ENCODE measurements at places on chromosomes 6 and 20.

- DNase-seq, result peak; percentile 91
Measured at GRCh38 chr6:116087437-116088027, 13.1 kb upstream of the NT5DC1 start.

GRCh38 chr6:43609402-43609801 is 19.7 kb downstream of the GTPBP2 start:
- no peak for DNase-seq

- peak; percentile 86 for DNase-seq
Measured at GRCh38 chr20:31835977-31836852, 9.2 kb downstream of the FOXS1 start.

DNA sequence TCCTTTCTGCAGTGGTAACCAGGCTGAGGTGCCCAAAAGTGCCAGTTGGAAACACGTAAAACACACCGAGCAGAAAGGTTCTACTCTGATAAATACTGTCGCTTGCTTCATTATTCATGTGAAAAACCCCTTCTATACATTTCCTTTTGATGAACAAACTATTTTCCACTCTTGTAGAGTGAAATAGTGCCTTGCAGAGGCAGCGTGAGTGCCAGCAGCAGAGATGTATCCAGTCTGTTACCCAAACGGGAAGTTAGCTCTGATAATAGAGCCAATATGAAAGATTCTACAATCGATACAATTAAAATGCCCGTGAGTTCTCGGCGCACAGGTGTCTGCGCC is 1.5 kb downstream of the ZBTB46 start:
- DNase-seq, result no peak

DNA sequence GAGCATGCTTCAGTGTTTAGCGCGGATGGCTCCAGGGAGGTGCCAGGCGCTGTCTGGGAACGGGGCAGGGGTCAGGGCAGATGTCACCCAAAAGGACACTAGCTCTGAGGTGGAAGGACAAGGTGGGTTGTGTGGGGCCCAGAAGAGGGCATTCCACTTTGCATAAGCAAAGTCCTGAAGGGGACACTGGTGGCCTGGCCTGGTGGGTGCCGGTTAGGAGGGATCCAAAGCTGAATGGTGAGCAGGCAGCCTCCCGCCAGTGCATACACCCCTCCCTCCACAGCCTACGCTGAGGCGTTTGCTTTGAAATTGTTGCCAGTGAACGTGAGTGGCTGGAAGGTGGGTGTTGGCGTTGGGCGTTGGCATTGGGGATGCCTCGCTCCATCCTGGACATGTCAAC is 192.1 kb downstream of the BMP7 start:
- DNase-seq, result no peak

DNA sequence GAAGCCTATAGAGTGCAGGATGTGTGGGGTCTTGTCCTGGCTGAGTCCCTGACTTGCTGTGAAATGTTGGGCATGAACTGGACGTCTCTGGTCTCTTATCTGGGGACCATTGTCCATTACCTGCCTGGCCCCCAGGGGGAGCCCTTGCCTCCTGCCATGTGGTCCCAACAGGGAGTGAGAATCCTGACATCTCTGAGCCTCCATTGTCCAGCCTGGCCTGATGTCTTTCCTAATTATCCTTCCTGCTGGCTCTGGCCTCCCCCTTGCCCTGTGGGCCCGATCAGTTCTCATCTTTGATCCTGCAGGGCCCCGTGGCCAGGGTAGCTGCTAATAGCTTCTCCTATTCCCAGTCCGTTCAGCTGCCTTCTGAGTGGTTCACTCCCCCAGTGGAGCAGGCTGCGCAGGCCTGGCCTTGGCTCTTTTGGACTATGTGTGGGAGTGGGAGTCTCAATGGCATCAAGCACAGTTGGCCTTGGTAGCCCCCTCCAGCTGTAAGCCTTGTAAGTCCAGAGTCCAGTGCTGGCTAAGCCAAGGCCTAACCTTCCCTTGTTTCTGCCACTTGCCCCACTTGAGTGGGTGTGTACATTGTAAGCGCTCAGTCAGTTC is 77.9 kb upstream of the RALY start:
- DNase-seq, result no peak

DNA sequence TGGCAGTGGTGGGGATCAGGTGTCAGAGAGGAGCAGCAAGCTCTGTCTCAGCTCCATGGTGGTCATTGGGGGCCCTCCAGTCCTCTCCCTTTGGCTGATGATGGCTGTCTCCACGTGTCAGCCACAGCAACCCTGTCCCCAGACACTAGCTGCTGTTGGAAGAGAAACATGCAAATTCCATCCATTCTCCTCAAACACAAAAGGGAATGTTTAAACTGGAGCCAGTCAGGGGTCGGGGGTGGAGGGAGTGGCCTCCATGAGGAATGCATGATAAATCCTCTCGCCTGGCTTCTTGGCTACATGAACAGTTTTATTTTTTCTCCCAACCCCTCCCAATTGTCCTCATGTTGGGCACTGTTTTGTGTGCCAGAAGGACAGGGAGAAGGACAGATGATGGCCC is 86.4 kb downstream of the EDN3 start:
- DNase-seq, result no peak

- DNase-seq, result peak; percentile 4
Measured at GRCh38 chr6:157679605-157680580, 143.2 kb upstream of the SNX9 start.

DNA sequence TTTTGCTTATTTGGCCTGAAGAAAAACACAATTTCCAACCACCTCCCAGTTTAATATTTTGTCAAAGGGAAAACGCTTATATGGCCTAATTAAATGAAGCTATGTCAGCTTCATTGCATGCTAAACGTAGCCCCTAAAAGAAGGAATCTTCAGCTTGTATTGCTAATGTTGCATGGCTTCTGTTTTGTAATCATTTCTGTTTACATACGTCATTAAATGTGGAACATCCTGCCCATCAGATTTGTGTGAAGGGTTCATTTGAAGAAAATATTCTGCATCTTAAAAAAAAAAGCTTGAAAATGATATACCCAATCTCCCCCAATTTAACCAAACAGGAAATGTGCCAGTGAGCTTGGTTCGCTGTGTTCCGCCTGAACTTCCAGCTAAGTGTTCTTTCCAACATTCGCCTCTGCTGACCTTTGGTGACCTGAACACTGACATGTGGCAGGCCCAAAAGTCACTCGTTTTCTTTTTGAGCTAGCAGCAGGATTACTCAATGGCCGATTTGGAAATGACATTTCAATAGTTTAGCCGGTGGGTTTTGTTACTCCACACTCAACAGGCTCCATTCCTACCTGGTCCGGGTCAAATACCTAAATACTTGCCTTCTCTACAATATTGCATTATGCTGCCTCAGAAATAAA is 12.7 kb upstream of the SIRT5 start:
- no peak for DNase-seq

- DNase-seq, result no peak
Measured at GRCh38 chr6:84263557-84263956, 36.1 kb upstream of the CEP162 start.

DNA sequence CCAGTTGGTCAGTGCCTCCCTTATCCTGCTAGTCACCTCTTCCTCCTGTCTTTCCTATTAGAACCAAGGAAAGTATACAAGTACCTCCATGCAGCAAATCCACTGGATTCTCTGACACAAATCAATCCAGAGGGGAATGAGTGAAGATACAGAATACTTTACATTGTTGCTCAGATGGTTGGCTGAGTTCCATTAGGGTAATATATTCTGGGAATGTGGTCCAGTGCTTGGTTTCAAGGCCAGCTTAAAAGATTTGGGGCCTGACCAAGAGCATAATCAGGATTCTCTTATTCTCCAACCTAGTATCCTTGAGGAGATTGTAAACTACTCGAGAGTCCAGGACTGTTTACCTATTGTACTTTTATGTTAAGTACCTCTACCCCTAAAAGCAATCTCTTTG is 23.0 kb downstream of the CARMIL1 start:
- DNase-seq, result no peak

- no peak for DNase-seq
Measured at GRCh38 chr6:90204327-90205056, 92.2 kb downstream of the BACH2 start.

GRCh38 chr20:18527836-18528235 is 20.1 kb downstream of the SEC23B start:
- DNase-seq, result peak; percentile 80

DNA sequence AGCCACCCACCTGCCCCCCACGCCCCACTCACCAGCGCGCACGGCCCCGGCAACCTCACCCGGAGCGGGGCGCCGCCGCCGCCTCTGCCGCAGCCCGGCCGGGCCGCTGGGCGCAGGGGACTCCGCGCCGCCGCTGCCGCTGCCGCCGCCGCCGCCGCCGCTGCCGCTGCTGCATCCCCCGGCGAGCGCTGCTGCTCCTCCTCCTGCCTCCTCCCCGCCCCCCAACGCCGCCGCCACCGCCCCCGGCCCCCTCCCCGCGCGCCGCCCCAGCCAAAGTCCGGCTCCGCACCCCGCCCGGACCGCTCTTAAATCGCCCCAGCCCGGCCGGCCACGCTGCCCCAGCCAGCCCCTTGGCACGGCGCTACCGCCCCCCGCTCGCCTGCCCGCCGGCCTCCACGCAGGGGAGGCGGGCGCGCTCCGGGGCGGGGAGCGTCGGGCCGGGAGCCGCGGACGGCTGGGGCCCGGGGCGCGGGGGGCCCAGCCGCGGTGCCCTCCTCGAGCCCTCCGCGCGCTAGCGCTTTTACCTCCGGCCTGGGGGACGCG is at the start of gene SULF2:
TSS of gene SULF2 (minus strand) at position 171 of the 543 bp plus-strand sequence. CDS start 28,118 bp downstream, outside the sequence.
- DNase-seq, result no peak

DNA sequence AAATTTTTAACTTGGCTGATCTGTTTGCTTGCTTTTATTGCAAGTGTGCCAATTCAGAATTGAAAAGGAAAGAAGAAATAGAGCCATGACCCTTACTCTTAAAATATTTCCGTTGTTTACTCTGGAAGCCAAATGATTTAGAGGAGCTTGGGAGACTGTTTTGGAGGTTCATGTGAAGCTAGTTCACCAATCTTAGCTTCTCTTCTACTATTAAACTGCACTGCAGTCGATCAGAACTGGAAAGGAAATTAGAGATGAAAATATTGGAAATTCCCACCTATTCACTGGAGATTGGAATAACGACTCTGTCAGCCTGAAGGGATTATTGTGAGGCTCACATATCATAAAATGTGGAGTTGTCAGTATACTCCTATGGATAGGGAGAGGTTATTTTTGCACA is 81.8 kb downstream of the MLIP start:
- DNase-seq, result no peak

DNA sequence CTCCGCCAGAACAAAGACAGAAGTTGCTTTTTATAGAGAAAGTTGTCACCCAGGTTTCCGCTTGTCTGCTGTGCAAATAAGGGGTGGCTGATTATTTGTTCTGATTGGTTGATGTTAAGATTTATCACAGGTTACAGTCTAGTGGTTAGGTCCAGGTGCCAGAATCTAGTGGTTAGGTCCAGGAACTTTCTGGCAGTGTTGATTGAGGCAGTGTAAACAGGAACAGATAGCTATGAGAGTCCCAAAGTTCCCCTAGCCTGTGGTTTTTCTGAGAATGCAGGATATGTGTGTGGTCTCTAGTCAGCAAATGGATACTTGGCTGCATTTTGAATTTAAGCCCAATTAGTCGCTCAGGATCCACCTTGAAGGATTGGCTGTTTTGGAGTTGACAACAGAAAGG is 148.0 kb downstream of the TMEM200A start:
- peak; percentile 29 for DNase-seq

DNA sequence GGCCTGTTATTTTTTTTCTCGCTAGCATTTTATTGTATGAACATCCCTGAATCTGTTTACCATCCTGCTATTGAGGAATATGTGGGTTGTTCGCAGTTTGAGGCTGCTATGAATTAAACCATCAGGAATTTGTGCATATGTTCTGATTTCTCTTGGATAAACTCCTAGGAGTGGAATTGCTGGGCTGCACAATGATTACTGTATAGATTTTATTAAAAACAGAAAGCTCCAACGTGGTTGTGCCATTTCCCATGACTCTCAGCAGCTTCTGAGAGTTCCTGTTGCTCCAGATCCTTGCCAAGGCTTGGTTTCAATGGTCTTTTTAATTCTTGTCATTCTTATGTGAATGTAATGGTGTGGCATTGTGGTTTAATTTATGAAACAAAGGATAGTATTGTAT is 75.1 kb downstream of the EDN3 start:
- DNase-seq, result no peak

DNA sequence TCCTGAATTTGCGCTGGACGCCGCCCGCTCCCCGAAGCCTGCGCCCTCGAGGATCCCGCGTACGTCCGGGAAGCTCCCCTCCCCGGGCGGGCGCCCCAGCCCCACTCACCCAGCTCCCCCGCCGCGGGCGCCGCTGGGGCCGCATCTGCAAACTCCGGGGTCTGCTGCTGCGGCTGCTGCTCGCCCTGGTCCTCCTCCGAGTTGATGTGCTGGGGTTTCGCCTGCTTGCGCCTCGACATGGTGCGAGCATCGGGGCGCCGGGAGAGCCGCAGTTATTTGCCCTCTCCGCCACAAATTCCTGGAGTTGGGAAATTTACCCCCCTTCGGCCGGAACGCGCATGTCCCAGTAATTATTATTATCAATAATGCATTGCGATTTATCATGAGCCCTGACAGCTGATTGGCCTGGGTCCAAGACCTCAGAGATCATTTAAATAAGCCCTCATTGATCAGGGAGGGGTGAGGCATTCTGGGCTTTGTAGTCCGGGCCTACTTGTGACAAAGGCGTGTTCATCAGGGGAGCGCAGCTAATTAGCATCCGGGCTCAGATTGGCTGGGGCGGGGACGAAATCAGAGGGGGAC is at the start of gene SALL4:
TSS of gene SALL4 (minus strand) at position 352 of the 582 bp plus-strand sequence. CDS start at position 239, 113 bp downstream.
- DNase-seq, result no peak

- DNase-seq, result no peak
Measured at GRCh38 chr20:54085910-54086309, 15.5 kb upstream of the BCAS1 start.

GRCh38 chr6:97669191-97670031 is 386.4 kb upstream of the MMS22L start:
- DNase-seq, result no peak

DNA sequence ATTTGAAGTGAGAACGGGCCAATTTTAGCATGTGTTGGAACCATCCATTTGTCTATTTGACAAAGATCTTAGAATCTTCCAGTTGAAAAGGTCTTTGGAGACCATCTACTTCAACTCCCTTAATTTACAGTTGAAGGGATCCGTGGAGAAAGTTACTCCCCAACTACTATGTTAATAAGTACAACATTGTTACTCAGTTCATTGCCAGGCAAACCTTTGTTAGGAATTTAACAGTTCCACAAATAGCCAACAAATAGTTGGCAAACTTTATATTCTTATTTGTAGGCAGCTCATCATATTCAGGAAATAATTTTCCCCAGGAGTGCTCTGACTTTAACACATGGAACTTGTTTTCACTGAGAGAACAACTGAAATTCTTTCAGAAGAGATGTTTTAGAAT is 81.0 kb upstream of the FLRT3 start:
- DNase-seq, result no peak

DNA sequence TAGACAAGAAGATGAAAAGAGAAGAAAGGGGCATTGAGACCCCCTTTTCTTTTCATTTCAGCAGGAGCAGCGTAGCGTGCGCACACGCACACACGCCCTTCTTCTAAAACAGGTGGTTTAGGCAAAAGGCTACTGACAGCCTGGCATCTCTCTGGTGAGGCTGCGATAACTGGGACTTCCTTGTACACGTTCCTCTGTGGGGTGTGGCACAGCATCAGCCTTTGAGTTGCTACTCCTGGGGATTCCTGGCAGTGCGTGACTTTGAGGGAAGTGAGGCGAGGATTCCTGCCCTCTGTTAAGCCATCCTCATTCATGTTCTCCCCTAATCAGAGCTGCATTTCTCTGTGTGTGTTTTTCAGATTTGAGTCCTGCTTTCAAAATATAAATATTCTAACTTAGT is 94.7 kb downstream of the TMEM170B start:
- peak; percentile 35 for DNase-seq

GRCh38 chr6:40794586-40794985 is 207.4 kb upstream of the LRFN2 start:
- no peak for DNase-seq

GRCh38 chr6:90356012-90356421 is 59.4 kb upstream of the BACH2 start:
- no peak for DNase-seq
